ENCODE measurements at places on chromosomes 7 and 10.

DNA sequence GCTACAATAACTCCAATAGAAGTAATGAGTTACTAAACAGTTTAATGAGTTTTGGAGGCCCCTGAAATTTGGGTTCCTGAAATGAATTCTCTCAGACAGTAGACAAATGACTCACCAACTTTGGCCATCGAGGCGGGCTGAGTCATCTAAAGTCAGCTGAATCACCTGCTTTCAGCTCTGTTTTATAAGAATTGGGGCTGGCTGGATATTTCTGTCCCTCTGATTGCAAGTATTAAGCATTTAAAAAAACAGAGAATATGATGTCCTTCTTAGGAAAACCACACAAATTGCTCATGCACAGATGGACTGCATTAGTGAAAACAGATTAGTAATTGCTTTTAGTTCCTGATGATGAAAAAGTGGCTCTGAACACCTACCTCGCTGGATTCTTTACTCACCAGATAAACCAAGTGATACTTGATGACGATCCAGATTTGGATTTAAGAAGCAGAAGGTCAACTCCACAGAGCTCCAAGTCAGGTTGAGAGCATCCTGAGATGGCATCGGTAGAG lies 59.1 kb downstream of the ZNF365 start:
- DNase-seq = no peak

GRCh38 chr7:3260401-3260715 lies 40.7 kb upstream of the SDK1 start:
- peak; percentile 27 for DNase-seq

DNA sequence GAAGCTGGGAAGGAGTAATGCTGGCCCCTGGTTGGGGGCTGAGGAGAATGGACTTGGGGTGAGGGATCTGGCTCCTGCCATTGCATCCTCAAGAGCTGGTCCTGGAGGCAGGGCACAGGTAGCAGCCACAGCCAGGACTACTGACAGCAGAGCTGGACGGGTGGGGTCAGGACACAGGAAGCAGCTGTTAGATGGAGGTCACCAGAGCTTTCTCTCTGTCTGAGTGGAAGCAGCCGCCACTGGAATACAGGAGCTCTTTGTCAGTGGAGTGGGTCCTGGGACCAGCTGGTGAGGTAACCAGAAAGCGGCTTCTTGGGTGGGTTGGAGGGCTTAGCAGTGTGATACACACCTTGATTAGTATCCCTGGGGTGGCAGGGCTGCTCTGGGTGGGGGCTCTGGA lies 58.1 kb upstream of the AQP1 start:
- DNase-seq = no peak

DNA sequence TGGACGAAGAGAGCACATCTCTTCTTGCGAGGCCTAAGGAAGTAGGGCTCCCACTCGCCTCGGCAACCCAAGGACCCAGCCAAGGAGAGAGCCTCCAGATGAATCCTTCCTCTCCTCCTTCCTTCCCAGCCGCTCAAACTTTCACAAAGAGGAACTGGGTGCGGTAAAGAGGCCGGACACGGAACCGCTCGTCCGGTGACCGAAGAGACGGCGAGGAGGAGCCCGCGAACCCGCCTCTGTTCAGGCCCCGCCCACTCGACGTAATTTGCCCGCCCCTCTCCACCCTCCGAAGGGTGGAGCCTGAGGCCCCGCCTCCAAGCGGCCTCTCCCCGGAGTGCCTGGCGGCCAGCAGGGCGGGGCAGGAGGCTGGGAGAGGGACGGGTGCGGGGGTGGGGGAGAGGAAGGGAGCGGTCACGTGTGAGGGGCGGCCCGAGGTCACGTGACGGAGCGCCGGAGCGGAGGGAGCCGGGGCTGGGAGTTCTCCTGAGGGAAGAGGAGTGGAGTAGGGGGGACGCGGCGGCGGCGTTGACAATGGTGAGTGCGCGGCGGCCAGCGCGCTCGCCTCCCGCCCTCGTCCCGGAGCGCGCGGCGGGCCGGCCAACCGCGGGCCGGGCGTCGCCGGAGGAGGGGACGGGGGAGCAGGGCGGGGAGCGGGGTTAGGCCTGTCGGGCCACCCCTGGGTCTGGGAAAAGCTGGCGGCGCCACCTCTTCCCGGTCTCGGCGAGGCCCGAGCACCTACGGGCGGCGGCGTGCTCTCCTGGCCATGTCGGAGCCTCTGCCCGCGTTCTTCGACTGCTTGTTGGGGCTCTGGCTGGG lies at the start of gene VPS26A:
Gene VPS26A (plus strand): TSS at position 432 of the 816 bp plus-strand sequence. CDS start 100 bp downstream, at position 532.
- peak; percentile 95 for DNase-seq

DNA sequence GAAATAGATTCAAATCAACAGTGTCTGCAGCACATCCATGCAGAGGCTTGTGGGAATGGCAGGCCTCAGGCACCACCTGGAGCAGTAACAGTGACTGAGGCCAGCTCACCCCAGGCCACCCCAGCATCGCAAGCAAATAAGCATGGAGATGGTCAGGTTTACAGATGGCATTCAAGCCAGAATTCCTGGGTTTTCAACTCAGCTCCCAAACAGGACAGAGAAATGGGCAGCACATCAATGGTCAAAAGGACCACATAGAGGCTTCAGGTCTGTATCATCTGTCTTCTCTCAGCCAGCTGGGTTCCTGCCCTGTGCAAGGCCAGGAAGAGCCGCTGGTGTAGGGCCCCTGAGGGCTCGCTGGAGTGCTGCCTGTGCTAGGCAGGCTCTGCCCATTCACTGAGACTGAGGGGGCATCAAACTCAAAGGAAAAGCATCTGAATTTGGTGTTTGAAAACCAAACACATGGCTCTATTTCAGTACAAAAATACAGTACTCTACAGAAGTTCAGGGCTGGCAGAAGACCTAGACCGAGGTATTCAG lies 112.5 kb downstream of the KMT2E start:
- no peak for DNase-seq

GRCh38 chr10:84596585-84596984 lies 268.2 kb downstream of the CCSER2 start:
- DNase-seq = no peak

- DNase-seq = no peak
These were observed 169.8 kb upstream of the TEX47 start for GRCh38 chr7:88965371-88965770.

DNA sequence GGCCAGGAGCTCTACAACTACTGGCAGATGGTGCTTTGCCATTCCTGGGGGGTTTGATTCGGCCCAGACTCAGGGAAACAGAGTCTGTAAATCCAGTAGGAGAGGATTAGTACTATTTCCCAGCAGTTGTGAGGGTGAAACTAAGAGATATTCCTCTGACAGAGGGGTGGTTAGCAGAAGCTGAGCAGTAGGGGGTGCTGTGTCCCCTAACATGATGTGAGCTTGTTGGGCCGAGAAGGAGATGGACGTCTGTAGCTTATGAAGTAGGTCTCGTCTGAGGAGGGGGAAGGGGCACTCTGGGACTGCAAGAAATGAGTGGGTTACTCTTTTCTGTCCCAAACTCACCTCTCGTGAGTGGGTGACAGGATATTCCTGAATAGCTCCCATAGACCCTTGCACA lies 179.2 kb upstream of the MBL2 start:
- DNase-seq = peak; percentile 48

DNA sequence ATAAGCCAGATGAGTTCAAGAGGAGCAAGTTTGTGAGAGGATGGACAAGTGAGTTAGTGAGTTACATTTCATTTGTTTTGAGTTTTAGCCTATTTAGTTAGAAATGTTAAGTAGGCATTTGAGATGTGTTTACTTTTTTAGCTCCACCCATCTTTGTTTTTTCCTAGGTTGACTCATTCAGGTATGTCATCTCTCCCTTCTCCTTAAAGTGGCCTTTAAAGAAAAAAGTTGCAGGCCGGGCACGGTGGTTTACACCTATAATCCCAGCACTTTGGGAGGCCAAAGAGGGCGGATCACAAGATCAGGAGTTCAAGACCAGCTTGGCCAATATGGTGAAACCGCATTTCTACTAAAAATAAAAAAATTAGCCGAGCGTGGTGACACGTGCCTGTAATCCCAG lies 71.2 kb downstream of the BMPR1A start:
- no peak for DNase-seq

GRCh38 chr10:80382989-80383388 lies 25.4 kb upstream of the PRXL2A start:
- peak; percentile 65 for DNase-seq

- DNase-seq = no peak
These were observed 108.9 kb downstream of the IPMK start for GRCh38 chr10:58158806-58159205.

- DNase-seq = no peak
These were observed 22.4 kb downstream of the PDLIM1 start for GRCh38 chr10:95268438-95268837.

GRCh38 chr10:44985175-44985681 lies 6.6 kb upstream of the DEPP1 start:
- no peak for DNase-seq

DNA sequence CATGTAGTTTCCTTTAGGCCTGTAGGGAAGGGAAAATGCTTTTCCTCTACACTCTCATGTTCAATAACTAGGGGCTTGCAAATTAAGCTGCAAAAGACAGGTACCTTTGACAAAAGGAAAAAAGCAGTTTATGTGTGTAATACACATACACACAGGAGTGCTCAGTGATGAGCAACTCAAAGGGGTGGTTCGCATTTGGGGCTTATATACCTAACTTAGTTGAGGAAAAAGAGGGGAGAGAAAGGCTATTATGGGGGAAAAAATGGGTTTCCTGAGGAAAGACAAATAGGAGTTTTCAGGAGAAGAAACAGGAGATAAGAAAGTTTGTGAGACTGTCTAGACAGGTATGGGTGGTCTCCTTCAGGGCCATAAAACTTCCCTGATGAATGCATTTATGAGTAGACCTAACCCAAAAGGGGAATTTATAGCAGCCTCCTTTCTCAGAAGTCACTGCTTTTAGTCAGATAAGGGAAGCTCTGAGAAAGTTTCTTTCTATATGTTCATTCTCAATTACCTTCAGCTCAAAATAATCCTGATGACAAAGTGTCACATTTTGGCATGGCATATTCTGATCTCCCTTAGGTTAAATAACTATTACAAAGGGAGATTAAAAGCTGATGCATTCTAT lies 55.2 kb upstream of the EZH2 start:
- no peak for DNase-seq

- no peak for DNase-seq
These were observed 7.9 kb upstream of the ZNF248 start for GRCh38 chr10:37865264-37865663.

- DNase-seq = no peak
These were observed 644 bp downstream of the SORBS1 start for GRCh38 chr10:95560278-95561176.

- DNase-seq = peak; percentile 90
These were observed 243.2 kb upstream of the TMEM229A start for GRCh38 chr7:124276005-124276622.

DNA sequence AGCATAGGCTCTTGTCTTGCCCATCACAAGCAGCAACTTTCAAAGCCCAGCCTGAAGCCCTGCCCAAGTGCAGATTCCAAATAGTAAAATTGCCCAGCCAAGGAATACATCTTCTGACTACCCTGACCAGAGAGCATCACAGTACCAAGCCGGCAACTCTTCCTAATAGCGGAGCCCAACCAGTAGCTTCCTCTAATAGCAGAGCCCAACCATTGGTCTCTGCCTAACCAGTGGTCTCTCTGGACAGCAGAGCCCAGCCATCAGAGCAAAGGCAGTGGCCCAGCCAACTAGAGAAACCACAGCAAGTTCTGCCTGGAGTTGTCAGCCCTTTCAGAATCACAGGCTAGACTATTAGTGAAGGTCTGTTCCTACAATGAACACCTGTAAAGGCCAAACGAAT lies 285.6 kb downstream of the HGF start:
- DNase-seq = peak; percentile 52

- DNase-seq = no peak
These were observed 256.4 kb downstream of the ABCA13 start for GRCh38 chr7:48427671-48428070.

DNA sequence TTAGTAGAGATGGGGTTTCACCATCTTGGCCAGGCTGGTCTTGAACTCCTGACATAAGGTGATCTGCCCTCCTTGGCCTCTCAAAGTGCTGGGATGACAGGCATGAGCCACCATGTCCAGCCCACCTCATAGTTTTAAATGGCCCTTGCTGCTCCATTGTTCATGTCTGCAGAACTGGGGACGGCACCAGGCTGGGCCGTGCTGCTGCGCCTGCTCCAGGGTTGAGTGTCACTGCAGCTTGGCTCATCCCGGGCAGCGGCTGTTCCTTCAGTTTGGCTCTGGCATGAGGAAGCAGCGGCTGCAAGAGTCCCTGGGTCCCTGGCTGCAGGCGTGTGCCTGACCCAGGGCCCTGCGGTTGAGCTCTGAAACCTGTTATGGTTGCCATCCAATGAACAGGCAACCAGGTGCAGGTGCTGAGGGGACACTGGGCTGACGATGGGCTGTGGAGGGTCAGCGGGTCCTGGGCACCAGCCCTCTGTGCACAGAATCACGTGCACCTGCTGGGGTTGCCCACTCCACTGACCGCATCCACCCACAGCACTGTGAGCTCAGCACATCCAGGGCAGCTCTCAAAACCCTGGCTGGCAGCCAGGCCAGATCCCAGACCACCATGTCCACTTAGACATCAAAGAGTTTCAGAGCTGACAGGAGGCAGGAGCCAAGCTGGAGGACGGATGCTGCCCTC lies 70.2 kb upstream of the PPP2R2D start:
- DNase-seq = no peak

DNA sequence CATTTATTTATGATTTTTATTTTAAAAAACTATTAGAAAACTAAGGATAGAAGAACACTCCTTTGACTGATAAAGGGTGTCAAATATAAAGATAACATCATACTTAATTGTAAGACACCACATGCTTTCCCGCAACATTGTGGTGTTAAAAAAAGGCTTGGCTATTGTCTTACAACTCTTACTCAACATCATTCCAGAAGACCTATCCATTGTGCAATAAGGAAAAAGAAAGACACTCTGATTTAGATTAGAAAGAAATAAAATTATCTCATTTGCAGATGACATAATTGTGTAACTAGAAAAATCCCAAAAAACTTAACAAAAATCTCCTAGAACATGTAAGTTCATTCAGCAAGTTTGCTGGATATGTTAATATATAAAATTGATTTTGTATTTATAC lies 296.7 kb upstream of the GNAI1 start:
- DNase-seq = no peak

- no peak for DNase-seq
These were observed 59.9 kb downstream of the CAV1 start for GRCh38 chr7:116584721-116585120.

DNA sequence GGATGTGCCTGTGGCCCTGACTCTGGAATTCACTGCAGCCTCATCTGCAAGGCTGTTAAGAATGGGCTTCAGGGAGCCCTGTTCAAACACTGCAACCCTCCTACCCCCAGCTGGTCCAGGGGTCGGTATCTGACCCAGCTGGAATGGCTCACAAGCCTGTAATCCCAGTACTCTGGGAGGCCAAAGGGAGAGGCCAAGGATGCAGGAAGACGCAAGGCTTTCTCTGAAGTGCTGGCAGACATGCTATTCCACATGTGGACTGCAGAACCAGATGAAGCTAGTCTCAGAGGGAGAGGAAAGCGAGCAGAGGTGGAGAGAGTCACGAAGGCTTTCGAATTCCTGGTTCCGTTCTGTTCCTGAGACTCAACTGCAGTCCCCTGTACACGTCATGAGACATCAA lies 45.0 kb downstream of the ESYT2 start:
- DNase-seq = no peak

Measured in SK-MEL-5 (cell line).